Skeletal muscle cell (primary cell): ENCODE measurements at places on chromosomes 6 and 20.

GRCh38 chr6:41814629-41815028, 27.1 kb downstream of the TOMM6 start:
- no peak for DNase-seq

DNA sequence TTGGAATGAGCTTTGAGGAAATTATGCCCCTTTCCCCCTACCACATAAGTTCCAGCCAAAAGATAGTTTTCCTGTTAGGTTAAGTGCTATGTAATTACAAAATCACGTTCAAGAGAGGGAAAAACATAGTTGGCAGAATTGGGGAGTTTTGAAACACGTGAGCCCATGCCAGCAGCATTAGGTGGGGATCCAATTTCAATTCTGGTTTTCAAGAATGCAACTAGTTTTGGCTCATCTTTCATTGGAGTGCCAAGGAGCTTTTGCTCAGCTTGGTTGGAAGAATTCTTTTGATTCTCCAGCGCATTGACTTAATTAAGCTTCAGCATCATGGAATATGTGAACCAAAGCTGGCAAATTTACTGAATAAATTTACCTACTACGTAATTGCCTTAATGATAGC, 95.9 kb downstream of the SAMD5 start:
- no peak for DNase-seq

DNA sequence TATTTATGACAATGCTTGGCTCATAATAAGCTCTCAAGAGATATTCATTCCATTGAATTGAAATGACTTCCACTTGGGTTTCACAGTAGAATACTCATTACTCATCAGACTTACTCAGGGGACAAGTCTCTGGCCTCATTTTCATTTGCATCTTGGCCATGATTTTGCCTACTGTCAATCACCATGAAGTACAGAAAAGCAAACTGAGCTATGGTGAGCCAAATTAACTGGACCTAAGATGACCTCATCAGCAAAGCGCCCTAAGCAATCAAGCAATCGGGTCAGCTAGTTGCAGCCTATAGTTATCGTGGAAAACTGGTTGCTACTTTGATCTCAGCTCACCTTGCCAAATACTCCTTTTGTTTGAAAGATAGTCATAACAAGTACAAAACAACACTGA, 494.7 kb upstream of the SLC35B3 start:
- DNase-seq = no peak

DNA sequence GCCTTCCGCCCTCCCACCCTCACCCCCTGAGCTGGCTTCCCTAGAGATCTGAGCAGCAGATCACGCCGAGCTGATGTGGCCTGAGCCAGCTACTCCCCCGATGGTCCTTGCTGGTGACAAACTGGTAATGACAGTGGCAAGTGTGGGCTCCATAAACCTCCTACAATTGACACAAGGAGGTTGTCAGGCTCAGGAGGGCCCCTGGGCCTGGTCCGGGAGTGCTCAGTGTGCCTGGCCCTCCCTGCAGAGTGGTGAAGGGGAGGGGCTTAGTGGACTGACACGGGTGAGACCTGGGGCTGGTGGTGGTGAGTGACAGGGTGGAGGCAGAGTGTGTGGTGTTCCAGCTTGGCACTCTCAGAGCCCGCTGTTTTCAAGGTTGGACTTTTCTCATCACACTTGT, 22.6 kb upstream of the MPC1 start:
- no peak for DNase-seq

DNA sequence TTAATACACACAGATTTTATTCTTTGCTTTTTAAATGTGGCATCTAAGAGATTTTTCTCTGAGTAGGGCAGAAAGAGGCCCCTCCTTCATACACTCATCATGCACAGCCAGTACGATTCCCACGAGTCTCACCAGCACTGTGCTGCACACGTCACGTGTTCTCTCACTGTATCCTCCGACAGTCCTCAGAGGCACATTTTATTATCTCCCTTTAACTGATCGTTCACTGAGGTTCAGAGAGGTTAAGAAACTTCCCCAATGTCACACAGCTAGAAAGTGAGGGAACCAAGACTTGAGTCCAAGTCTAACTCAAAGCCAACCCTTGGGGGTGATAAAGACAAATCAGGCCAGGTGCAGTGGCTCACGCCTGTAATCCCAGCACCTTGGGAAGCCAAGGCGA, 142.5 kb downstream of the PREX1 start:
- DNase-seq = no peak

DNA sequence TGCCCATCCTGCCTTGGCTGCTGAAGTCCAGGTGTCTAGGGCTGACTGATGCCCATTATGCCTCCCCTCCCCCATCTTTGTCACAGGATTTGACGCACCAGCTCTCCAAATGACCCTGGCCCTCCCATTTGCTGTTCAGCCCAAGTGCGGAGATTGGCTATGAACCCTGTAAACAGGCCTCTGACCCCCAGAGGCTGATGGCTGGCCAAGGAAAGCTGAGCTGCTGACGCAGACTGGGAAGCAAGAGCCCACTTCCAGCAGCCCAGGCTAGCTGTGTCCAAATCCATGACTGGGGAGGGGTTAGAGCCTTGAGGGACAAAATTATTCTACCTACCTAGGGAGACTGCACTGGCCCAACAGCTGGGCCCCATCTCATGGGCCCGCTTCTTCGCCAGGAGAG, 797 bp upstream of the GNRH2 start:
- no peak for DNase-seq

DNA sequence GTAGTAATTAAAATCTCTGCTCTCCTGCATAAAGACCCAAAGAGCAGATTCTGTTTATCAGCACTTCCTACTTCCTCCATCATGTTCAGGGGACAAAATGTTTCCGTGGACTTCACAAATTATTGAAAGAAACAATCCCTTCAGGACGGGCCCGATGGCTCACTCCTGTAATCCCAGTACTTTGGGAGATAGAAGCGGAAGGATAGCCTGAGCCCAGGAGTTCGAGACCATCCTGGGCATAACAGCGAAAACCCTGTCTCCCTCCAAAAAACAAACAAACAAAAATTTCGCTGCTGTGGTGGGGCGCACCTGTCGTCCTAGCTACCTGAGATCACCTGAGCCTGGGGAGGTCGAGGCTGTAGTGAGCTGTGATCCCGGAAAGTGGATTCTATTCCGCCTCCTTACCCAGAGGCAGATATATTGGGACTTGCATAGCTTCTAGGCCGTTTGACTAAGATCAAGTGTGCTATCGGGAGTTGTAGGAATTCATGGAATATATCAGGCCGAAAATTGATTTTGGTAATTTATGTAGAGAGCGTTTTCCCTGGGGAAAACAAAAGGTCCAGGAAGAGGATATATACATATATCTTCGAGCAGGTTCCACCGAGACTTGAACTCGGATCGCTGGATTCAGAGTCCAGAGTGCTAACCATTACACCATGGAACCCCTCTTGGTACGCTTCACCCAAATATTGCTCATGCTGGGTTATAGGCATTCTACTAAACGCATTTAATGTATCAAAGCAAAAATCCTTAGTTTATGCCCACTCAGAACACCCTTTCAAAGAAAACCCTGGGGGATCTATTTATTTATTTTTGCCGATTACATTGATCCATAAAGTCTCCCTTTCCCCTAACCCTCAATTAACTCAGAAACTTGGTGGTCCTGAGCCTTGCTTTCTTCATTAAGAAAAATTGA, 74.5 kb upstream of the ZNF184 start:
- DNase-seq = no peak

- DNase-seq = no peak
Measured at GRCh38 chr6:133184798-133185372, 56.3 kb upstream of the EYA4 start.
